ENCODE measurements at places on chromosomes 1 and 21.

GRCh38 chr1:211334986-211335385 lies 8.4 kb downstream of the TRAF5 start:
- DNase-seq: no peak

DNA sequence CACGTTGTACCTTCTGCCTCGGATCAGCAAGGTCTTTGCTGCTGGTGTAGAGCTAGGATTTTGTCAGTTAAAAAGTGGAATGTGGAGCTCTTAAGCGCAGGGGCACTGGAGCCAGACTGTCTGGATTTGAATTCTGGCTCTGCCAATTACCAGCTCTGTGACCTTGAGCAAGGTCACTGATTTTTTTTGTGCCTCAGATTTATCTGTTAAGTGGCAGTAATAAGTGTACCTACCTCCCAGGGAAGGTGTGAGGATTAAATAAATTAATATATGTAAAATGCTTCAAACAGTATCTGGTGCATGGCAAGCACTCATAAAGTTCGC lies 40.3 kb downstream of the UBE2U start:
- DNase-seq: no peak

DNA sequence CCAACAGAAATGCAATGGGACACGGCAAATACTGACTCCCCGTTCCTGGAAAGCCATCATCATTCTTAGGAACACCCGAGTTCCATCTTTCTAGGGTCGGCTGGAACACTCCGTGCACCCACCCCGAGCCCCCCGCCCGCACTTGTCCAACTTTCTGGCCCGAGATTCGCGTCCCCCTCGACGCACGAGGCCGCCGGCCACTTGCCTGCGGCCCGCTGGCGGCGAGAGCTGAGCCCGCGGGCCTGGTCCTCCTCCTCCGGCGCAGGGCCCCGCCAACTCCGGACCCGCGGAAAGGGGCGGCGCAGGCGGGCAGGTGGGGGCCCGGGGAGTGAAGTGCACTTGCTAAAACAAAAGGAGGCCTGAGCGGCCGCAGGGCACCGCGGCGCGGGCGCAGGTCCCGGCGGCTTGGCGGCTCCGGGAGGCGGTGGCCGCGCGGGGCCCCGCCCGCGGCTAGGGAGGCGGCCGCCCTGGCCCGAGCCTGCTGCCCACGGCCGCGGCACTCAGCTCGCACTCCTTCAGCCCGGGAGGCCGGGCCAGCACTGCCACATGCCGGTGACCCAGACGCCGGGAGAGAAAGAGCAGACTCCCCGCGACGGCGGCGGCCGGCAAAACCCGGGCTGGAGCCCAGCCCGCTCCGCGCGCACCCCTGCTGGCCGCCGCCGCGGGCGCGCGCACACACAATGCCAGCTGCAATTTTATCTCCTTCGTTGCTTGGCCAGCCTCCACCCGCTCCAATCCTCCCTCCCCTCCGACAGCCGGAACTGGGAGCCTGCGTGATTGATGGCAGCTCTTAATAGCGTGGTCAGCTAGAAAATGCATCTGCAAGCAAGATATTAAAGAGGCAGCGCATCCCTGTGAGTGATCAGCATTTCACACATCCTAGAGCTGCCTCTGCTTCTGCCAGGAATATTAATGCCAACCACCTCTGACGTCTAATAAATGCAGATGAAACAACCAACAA lies 114.3 kb downstream of the RERE start:
- peak; percentile 94 for DNase-seq

DNA sequence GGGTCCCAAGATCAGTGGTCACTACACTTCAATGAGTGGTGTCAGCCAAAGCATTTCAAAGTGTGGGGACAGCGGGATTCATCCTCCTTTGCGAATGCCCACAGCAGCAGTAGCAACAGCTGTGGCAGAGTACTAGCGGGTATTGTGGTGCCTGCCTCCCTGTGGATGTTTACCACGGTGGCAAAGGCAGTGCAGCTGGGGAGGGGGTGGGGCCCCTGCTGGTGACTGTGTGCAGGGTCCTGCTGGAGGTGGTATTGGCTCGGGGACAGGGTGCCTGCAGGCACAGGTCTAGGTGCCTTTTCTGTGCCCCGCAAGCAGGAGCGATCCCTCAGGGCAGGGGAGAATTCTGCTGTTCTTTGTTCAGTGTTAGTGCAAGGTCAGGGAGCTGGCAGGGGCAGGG lies 415.7 kb downstream of the USP25 start:
- no peak for DNase-seq

GRCh38 chr21:14657241-14658008 lies 111.3 kb upstream of the SAMSN1 start:
- no peak for DNase-seq

- no peak for DNase-seq
Observed at GRCh38 chr1:38662126-38662525, 197.4 kb downstream of the RRAGC start.
